ENCODE measurements at places on chromosomes 4 and X.

GRCh38 chr4:150280081-150280895 lies 202.0 kb downstream of the DCLK2 start:
- no peak for DNase-seq

DNA sequence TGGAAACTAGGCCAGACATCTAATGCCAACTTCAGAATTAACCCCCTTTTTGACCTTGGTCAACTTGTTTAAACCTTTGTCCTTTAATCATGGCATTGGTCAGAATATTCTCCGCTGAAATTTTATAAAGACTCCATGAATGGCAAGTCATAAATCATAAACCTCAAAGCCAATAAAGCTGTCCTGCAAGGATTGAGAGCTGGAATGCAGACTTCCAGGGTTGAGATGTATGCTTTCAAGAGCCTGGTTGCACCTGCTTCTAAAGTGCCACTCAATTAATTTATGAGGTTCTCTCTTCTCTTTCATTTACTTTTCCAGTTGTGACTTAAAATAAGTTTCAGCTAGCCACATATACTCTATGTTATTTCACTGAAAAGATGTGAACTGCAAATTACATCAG lies 136.2 kb upstream of the HCCS start:
- DNase-seq: no peak

DNA sequence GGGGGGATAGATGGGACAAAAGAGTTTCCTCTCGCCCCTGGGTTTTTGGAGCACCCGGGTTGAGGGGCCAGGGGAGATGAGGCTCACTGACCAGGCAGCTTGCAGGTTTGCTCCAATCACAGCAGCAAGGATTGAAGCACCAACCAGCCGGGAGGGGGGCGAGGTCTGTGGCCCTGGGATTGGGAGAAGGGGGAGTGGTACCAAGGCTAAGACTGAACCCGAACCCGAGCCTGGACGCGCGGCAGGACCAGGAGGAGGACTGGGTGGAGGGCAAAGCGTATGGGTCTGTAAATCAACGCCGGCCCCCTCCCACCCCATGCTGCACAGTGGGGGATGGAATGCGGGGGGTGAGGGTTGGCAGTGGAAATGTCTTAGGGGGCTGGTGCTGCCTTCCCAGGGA lies 3.5 kb downstream of the SOX3 start:
- no peak for DNase-seq

GRCh38 chrX:47217121-47217851 lies 1.2 kb upstream of the CDK16 start:
- DNase-seq: no peak

- DNase-seq: no peak
Observed at GRCh38 chr4:26663888-26664287, 80.0 kb downstream of the TBC1D19 start.

GRCh38 chr4:6668391-6668790 lies 25.3 kb upstream of the S100P start:
- DNase-seq: no peak

DNA sequence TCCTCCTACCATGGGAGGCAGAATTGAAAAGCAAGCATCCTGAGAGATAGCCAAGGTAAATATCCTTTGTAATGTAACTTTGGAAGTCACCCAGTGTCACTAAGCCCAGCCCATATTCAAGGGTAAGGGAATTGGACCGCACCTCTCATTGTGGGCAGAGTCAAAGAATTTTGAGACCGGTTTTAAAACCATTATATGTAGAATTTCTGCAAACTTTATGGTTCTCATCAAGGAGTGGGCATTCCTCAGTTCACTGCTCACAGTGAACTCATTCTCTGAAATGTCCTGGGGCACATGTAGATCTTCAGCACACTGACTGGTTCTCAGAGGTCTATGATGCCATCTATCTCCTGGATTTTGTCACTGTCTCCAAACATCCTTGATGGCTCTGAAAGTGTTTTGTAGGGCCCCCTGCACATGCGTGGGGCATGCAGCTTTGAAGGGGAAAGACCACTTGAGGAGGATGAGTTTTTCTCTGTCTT lies 35.3 kb upstream of the CHRNA9 start:
- DNase-seq: no peak

DNA sequence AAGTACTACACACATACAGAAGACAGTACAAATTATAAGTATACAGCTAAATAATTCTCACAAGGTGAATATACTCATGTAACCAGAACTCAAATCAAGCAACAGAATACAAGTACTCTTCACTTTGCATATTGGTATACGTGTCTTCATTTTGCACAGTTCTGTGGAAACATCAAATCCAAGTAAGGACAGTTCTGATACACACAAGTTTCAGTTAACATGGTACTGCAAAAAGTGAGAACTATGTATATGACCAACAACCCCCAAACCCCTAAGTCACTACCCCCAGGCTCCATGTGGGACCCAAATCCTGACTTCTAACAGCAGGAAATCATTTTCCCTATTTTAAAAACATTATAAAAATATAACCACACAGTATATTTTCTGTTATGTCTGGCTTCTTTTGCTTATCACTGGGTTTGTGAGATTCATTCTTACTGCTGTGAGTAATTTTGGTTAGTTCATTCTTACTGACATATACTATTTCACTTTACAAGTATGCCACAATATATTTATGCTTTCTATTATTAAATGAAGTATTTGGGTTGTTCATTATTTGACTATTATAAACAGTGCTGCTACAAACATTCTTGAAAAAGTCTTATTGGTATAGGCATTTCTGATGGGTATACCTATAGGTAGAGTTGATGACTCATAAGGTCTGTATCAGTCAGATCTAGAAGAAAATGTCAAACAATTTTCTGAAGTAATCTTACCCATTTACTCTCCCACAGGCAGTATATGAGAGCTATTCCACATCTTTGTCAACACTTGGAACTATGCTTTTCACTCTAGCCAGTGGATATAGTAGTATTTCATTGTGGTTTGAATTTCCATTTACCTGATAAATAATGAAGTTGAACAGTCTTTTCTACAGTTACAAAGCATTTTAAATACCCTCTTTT lies 47.0 kb downstream of the SCLT1 start:
- DNase-seq: no peak

- DNase-seq: no peak
Observed at GRCh38 chrX:81082649-81083048, 119.1 kb downstream of the HMGN5 start.

DNA sequence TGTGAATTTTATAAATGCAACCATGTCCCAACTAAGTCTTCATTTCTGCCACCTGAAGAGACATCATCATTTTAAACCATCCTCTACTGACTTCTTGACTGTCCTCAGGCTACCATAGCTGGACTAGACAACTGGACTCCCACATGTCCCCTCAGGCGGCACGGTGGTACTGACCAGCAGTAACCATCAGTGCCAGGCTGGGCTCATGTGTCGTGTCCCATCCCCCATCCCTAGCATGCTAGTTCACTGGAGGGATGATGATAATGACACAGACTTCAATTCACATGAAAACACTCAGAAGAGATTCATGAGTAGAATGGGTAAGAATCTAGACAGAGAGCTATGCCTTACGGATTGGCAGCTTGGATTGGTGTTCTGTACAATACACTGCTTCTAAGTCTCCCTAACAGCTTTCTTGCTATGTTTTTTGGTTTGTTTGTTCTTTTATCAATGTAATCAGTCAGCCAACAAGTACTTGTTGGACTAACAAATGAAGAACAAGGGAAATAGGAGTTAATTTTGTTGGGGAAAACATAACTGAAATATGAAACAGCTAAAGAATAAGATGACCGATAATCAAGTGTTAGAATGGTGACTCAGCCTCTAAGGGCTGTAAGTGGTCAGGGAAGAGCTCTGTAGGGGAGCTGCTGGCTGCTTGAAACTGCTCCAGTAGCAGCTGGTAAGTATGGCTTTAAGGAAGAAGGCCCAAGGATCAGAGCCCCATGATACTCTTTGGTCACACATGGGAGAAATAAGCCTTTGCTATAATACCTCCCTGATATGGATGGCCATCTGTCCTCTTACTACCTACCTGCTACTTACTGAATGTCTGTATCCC lies 10.3 kb downstream of the ZDHHC9 start:
- no peak for DNase-seq

DNA sequence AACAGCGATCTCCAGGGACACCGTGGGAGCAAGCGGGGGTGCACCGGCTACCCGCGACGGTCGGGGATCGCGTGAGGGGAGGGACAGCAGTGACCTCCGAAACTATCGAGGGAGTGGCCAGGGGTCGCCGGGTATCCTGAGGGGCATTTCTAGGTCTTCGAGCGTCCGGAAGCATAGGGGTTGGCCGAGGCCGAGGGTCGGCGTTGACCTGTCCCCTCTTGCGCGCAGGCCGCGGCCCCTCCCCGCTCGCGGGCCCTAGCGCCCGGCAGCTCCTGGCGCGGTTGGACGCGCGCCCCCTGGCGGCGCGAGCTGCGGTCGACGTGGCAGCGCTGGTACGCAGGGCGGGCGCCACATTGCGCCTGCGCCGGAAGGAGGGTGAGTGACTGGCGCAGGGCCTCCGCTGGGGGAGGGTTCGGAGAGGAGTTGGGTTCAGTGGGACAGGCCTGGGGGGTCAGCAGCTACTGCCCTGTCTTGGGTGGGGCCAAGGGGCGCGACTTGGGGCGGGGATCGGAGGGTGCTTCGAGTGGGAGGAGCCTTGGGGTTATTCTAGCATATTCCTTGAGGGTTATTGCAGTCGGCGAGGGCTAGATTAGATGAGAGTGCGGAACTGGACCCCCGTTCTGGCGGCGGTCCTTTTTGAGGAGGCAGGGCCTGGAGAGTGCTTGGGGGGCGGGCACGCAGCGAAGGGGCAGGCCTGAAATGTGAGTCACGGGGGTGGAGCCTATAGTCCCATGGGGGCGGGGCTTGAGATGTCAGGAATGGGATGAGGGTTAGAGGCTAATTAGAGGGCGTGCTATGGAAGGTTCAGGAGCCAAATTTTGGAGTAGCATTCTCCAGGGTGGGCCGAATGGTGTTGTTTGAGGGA lies 1.2 kb downstream of the MAGIX start:
- peak; percentile 87 for DNase-seq

GRCh38 chr4:158535130-158535614 lies 13.5 kb downstream of the RXFP1 start:
- no peak for DNase-seq
